Stimulated activated CD4-positive, alpha-beta T cell treated with anti-CD3 and anti-CD28 coated beads, Interleukin-1b, Interleukin-23, amount 100 ng/mL, for 1 hour (primary cell): ENCODE measurements at places on chromosomes 5 and 9.

DNA sequence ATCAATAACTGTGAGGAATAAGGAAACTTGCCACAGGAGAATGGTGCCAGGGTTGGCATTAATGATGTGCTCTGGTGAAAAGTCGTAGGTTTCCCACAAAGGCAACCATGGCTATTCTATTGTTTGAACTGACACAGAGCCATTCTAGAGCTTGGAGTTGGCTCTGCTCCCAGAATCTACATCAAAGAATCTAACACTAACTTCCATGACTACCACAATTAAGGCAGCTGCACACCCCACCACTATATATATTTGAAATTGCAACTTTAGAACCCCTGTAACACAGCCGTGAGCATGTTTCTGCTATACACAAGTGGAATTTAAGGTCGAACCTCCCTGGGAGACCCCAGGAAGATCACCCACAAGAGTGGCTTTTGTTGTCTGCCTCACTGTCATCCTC, 89.7 kb upstream of the CCDC152 start:
- DNase-seq = no peak

- DNase-seq = no peak
Observed at GRCh38 chr5:963310-963672, 45.3 kb upstream of the NKD2 start.

DNA sequence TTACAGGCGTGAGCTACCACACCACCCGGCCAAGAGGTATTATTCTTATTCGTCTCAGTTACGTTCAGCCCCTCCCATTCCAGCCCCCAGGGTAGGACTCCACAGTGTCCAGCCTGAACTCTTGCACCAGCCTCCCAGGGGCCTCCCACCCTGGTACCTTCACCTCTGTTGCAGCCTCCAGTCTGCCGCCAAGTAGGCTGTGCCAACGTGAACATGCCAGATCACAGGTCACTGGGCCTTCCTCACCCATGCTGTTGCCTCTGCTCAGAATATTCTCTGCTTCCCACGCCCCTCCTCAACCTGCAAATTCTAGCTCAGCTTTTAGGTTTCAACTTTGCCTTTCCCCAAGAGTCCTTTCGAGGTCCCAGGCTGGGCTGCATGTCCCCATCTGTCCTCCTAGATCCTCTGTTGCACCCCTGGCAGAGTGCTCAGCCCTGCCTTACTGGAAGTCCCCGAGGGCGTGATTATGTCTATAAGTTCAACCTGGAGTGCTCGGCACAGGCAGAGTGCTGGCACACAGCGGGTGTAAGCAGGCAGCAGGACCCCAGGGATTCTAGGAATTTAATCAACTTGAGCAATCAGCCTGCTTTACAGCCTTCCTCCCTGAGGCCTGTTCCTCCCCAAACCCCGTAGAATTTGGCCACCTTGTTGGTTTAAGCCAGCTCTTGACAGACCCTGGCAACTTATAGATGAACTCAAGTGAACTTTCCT, 13.1 kb upstream of the STXBP1 start:
- DNase-seq = no peak

- DNase-seq = no peak
Observed at GRCh38 chr9:83304686-83305085, 233.5 kb downstream of the FRMD3 start.
